ENCODE measurements at places on chromosomes 6 and 20. TPM values are rescaled to one million over a fixed set of nuclear protein-coding genes. Genes with fewer than 3 reads are reported as not detected.

The MEP1A gene
- not detected for total RNA-seq

The FAM184A gene
- 0.22 TPM for total RNA-seq

The LY6G6D gene
- not detected for total RNA-seq

The POFUT1 gene
- 33.6 TPM for total RNA-seq

The FKBP1C gene
- total RNA-seq = 1.5 TPM

The SPTLC3 gene
- 0.22 TPM for total RNA-seq

The SPATS1 gene
- total RNA-seq = not detected

The TFAP2B gene
- total RNA-seq = not detected

The PRICKLE4 gene
- 6.9 TPM for total RNA-seq

The C20orf202 gene
- 0.17 TPM for total RNA-seq

The RIMS1 gene
- 29.5 TPM for total RNA-seq
